ENCODE measurements at places on chromosomes 5 and 9.

DNA sequence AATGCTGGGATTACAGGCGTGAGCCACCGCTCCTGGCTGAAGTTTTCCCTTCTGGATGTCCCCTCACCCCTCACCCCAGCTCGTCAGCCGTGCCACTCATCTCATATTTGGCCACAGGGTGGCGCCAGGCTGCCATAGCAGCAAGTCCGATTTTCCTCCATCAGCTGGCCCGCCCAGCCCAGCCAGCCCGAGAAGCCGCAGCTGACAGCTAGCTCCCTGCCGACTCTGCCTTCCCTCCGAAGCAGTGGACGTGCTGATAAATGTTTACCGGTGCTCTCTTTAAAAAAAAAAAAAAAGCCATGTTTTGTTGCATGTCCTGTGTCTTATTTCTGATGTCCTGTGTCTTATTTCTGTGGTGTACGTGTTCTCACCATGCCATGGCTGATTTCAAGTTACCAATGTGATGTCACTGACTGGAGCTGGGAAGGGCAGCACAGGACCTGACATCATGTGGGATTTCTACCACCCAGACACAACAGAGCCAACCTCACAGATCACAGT is 58.3 kb downstream of the PFDN1 start:
- peak; percentile 76 for DNase-seq

DNA sequence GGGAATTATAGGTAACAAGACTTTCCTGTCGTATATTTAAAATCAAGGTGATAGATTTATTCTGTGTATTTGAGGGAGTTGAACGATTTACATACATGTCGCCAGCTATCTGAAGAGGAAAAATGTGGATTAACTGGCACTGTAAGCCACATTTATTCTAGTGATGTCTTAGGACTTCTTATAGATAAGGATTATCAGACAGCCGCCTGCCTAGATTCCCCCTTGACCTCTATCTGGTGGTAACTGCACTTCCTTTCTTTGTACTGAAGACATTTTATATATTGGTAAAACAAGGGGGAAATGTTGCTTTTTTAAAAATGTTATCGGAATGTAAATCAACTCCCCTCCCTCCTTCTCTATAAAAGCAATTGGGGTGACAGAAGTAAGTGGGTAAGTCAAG is 39.3 kb upstream of the F2RL2 start:
- DNase-seq = no peak

- DNase-seq = no peak
Measured at GRCh38 chr5:40911266-40911665, 2.0 kb downstream of the C7 start.

GRCh38 chr5:108788142-108788541 is 40.4 kb downstream of the FER start:
- no peak for DNase-seq

DNA sequence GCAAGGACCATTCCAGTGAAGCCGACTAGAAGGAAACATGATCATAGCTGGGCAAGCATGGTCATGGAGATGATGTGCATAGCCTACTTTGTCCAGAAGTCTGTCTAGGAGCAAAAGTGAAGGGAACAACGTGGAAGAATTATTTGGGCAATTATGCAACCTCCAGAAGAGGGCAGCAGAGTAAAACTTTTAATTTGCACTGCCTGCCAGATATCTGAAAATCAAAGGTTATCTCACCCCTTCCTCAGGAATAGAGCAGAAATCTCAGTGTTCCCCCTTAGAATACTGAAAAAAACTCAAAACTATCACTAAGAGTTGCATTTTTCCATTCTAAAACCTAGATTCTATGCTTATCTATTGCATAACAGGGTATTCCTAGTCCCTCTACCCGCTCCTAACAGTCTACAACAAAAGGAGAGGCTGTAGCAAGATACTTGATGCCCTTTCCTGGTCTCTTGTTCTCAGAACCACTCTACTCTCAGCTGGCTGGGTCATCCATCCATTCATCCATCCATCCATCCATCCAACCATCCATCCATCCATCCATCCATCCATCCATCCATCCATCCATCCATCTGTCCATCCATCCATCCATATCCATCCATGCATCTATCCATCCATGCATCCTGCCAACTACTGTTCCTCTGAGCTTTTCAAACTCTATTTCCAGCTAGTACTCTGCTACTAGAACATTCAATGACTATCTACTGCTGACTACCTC is 8.4 kb upstream of the SETD9 start:
- peak; percentile 40 for DNase-seq

DNA sequence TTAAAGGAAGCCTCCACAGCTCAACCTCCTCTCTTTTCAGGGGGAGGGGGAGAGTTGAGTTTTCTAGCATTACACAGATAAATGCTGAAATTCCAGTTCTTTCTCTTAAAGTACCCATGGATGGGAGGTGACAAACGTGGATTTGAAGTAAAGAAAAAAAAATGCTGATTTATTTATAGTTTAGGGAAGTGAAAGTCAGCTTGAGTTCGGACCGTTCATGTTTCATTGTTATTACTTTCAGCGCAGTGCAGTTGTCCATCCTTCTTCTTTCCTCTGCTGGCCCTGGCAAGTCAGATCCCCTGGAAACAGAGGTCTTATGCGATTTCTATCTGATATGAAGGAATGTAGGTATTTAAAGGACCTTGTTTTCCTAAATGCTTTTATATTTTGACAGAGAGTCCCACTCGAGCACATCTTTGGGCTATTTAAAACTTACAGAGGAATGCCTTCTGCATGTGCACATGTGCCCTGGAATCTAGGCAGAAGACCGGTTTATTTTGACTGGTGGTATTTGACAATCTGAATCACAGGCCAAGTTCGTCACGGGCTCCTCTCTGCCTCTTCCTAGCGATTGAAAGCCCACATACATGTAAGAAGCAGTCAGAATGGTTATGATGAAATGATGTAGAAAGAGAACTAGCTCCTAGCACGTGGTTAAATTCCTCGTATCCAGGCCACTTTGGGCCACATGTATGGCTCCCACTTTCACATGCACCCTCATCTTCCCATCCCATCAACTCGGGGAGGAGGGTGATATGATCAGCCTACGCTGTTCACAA is 385.2 kb upstream of the KLF4 start:
- DNase-seq = peak; percentile 37

DNA sequence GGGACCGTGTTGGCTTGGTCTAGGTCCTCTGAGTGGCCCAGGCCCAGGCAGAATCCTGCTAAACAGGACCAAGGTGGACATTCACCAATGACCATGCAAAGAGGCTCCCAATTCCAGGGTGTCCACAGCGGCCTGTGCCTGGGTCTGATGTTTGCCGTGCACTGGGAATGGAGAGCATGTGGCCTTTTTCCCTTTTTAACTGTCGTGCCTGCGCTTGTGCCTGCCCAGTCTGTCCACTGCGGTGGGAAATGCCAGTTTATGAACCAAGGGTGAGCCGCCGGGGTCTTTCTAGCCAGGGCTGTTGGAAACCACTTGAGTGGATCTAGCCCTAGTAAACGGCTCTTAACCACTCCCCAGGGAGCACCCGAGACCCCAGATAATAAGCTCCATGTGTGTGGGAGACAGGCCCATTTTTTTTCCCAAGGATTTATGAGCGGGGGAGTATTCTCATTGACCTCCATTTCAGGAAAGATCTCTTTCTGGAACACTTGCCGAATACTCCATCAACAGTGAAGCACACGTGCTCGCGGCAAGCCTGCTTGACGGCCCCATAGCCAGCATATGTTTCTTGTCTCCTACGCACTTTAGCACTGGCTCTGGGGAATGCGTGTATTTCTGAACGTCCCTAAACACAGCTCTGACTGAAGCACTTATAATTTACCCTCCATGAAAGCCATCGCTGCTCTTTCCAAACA is 93.2 kb upstream of the PHYKPL start:
- DNase-seq = no peak

DNA sequence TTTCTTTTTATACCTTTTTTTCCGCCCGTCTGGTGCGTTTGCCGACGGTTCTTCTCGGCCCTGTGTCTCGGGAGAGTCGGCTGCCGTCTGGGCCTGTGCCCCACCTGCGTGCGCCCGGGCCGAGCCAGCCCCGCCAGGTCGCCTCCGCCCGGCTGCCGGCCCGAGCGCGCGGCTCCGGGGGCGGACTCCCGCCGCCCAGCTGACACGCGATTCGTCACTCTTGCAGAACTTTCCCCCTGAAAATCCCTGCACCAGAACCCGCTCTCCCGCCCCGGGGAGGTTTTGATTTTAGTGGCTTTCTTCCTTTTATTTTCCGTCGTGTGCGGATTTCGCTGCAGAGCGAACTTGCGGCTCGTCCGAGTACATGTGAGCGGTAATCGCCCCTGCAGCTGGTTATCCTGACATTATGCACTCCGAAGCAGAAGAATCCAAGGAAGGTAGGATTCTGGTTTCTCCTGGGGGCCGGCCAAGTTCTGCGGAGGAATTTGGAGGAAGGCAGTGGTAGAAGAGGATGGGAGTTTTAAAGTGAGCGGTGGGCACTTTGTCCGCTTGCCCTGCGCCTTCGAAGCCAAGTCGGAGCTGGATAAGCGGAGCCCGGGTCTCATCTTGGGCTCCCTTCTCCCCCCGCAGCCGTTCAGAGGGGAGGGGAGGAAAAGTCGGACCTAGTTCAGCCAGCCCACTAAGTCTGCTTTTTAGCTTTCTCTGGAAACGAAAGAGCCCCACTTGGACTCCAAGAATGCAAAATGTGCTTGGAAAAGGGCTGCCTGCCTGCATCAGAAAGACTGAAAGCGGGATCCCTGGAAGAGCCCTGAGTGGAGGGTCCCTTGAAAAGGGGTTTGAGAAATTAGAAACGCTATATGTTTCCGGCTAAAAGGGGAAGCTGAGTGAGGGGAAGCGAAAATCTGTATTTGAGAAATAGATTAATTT is at the start of gene TNFAIP8:
TSS of gene TNFAIP8 (plus strand) at position 335 of the 927 bp plus-strand sequence. CDS start at position 407, 72 bp downstream.
- peak; percentile 82 for DNase-seq

DNA sequence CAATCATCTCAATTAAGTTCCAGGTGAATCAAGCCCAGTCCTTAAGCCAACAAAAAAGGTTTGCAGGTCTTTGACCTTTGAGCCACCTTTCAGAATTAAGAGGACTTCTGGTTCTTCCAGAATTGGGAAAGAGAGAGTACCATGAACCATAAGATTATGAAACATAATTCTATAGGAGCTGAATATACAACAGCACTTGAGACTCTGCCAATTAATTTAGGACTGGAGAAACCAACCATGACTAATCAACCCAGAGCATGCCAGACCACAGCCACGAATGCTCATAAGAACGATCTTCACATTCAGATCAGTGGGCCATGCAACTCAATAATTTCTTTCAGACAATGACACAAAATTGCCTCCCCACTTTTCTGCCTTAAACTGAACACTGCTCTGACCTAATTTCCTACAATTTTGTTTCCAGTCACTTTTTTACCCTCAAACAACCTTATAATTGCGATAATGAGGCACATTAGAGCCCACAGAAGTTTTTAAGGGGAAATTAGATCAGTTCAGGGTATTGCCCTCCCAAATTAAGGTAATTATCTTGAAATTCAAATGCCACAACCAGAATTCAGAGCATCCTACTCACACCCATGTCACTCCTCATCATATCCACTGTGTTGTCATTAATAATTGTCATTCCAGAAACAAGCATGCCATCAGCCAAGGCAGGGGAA is 213.4 kb downstream of the ATPSCKMT start:
- DNase-seq = no peak

DNA sequence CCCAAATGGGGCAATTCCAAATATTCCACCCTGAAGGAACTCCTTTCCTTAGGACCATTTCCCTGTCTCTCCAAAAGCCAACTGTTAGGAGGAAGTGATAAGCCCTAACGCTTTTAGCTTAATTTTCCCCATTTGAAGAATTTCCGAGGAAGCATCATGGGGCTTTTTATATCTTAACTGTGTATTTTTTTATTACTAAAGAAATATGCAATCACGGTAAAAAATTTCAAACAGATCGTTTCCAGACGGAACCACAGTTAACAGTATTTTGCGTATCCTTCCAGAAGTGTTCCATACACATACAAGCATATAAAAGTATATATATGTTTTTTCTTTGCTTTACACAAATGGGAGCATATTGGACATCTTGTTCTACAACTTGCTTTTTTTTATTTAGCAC is 133.8 kb downstream of the FGF1 start:
- DNase-seq = no peak

DNA sequence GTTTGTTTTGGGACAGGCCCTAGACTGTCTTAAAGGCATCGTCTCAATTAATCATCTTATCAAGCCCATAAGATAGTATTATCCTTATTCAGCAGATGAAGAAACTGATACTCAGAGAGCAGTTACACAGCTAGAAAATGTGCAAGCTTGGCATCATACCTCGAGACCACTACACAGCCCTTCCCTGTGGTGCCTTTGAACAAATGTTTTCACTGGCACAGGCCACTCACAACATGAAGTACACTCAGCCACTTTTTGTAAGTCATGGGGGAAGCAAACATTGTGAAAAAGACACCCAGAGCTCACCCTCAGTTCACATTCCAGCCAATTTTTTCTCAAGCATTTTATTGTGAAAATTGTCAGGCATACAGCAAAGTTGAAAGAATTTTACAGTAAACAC is 122.5 kb downstream of the WDR41 start:
- DNase-seq = no peak

- DNase-seq = no peak
Measured at GRCh38 chr5:172940268-172941066, 18.8 kb upstream of the RPL26L1 start.

GRCh38 chr5:56696900-56697299 is 118.4 kb upstream of the MAP3K1 start:
- DNase-seq = no peak

DNA sequence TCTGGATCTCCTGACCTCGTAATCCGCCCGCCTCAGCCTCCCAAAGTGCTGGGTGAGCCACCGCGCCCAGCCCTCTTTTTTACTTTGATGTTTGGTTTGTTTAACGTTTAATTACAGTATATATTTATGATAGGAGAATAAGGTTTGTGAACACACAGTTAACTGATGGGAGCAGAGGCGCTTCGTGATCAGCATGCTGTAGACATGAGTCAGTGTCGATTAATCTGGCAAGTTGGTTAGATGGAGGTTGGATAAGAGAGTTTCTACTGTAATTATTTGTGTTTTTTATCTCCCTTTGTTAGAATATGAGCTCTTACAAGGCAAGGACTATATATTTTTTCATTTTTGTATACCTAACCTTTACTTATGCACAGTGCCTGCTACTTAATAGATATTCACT is 14.3 kb downstream of the ATG10 start:
- no peak for DNase-seq

- DNase-seq = peak; percentile 68
Measured at GRCh38 chr9:111621895-111622480, 9.1 kb upstream of the DNAJC25 start.

DNA sequence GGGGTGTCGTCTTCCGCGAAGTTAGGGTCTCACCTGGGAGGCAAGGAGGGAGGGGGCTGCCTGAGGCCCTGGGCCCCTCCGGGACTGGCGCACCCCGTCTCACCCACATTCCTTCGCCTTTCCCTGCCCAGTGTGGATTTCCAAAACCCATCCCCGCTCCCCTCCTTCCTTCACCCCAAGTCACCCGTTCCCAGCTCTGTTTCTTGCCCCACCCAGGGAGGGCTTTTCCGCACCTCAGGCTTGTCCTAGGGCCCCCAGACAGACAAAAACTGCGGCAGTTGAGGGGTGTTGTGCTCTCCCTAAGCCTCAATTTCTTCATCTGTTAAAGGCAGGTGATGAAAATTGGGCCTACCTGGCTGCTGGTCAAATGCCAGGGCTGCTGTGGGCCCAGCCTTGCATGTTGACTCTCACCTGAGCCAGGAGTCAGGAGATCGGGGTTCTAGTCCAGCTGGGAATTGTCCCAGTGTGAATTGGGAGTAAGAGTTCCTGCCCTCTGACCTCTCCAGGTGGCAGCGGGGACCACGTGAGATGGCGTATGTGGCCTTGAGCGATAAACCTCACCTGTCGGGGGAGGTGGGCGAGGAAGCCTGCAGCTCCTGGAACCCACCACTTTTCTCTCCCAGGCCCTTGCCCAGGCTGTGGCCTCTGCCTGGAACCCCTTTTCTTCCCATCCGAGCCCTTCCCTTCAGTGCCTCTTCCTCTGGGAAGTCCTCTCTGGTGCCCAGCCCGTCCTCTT is 143.4 kb upstream of the IER5L start:
- no peak for DNase-seq
